ENCODE measurements at places on chromosomes 6 and 20. TPM values are rescaled to one million over a fixed set of nuclear protein-coding genes. Genes with fewer than 3 reads are reported as not detected.

PSMA7 gene
- total RNA-seq, result 284 TPM

MCCD1 gene
- not detected for total RNA-seq

GRCh38 chr6:143328876-143329275, 121.6 kb downstream of the ADAT2 start:
- peak; percentile 62 for DNase-seq
- no peak overlapping the region for H3K27ac ChIP-seq
- no peaks in the 10 kb centered on the region for H3K36me3 ChIP-seq
- no peaks in the 10 kb centered on the region for H3K27me3 ChIP-seq
- H3K4me3 ChIP-seq, result no peak overlapping the region

DNA sequence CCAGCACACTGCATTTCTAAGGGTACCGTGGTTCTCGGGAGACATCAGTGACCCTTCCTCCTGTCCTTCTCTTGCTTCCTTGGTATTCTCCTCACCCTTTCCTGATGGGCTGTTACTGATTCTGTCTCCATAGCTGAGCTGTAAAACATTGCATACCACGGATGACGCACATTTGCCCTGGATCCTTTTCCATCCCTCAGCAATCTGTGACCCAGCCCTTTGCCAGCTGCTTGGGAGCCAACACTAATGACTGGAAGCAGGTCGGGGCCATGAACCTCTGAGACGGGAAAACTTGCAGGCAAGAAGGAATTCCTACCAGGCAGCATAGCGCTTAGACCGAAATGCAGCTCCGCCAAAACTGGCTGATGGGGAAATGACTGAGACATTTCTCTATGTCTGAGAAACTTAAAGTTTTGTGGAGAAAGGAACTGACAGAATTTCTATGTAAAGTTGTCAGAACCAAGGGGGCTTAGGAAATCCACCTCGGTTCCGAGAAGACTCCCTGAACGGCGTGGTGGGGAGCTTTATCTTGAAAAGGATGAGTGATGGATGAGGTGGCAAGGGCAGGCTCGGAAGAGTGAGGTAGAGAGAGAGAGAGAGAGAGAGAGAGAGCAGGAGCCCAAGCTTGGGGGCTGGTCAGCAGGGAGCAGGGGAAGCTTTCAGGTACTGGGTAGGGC, 19.2 kb downstream of the TUBB2B start:
- H3K27me3 ChIP-seq, result no peaks in the 10 kb centered on the region
- no peaks in the 10 kb centered on the region for H3K36me3 ChIP-seq
- H3K27ac ChIP-seq, result peak overlapping the region; percentile 80
- H3K4me3 ChIP-seq, result peak overlapping the region; percentile 30
- DNase-seq, result peak; percentile 96
